Cortex of kidney (tissue), 1 donor: ENCODE measurements at places on chromosomes 1 and 21.

- DNase-seq = no peak
These were observed 152.5 kb downstream of the DISC1 start for GRCh38 chr1:231779081-231779480.

DNA sequence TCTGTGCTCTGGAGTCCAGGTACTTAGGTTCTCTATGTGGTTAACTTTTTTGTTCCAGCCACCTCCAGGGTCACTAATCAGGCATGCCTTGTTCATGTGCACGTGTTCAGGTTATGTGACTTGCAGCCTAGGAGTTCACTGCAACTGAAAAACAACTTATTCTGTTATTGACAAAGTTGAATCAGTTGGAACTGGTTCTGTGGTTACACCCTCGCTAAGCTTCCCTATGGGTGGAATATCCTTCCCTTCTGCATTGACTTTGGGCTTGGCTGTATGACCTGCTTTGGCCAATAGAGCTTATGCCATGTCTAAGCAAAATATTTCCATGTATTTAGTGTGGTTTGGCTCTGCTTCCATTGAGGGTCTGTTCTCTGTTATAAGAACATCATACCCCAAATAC lies 66.0 kb upstream of the DNAH14 start:
- no peak for DNase-seq

DNA sequence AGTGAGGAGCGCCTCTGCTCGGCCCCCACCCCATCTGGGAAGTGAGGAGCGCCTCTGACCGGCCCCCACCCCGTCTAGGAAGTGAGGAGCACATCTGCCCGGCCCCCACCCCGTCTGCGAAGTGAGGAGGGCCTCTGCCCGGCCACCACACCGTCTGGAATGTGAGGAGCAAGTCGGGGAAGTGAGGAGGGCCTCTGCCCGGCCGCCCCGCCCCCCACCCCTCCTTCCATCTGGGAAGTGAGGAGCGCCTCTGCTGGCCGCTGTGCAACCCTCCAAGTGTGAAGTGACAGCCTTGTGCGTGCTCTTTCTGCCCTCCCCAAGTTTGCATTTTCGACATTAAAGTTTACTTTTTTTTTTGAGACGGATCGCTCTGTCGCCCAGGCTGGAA lies 5.1 kb upstream of the ZZZ3 start:
- no peak for DNase-seq

DNA sequence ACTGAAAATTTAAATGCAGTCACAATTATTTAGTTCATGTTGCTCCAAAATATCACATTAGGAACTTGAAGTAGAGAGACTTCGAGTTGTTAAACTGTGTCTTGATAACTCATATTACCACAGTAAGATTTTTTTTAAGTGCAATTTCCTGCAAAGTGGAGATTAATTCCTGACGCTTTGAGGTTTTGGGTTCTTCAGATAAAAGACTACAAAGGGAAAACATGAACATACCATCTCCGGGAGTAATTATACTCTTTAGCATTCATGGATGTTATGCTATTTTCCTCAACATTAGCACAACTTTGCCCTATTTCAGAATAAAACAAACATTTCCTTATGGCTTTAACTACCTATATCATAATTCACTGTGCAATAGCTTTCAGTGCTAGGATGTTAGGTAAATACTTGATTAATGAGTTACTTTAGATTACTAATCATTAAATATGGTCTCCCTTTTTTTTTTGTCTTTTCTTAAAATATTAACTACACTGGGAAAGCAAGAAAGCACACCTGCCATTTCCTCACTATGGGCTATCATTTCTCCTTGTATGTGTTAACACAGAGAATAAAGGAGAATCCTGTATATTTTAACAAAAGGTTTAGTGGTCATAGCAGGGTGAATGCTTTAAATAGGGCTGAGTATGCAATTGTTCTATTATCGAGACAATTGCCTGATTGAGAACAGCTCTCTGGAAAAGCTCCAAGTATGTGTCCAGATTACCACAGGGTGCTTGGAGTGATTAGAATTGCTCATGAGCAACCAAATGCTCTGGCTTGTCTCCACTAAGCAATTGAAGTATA lies 252.5 kb upstream of the C1orf105 start:
- DNase-seq = no peak

- no peak for DNase-seq
These were observed 231.2 kb upstream of the LYPLAL1 start for GRCh38 chr1:218942431-218942830.

DNA sequence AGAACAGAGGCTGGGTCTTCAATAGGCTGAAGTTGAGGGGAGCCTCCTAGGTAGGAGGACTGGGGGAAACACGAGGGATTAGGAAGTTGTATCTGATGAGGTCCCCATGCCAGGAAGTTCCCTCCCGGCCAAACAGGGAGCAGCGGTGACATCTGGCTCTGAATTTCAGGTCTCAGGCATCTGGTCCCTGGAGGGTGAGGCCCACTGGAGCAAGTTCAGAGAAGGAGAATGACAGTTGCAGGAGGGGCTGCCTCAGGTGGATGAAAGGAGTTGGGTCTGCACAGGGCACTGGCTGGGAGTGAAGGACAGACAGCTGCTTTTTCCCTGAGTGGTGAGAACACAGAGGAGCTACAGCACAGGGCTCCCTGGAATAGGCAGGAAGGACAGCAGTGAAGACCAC lies 9.1 kb downstream of the TMEM9 start:
- DNase-seq = no peak

GRCh38 chr1:84619383-84620102 lies 45.3 kb upstream of the CTBS start:
- no peak for DNase-seq

- no peak for DNase-seq
These were observed 10.8 kb downstream of the AHDC1 start for GRCh38 chr1:27592931-27593677.

- no peak for DNase-seq
These were observed 1.2 kb upstream of the LUZP1 start for GRCh38 chr1:23169727-23170335.

DNA sequence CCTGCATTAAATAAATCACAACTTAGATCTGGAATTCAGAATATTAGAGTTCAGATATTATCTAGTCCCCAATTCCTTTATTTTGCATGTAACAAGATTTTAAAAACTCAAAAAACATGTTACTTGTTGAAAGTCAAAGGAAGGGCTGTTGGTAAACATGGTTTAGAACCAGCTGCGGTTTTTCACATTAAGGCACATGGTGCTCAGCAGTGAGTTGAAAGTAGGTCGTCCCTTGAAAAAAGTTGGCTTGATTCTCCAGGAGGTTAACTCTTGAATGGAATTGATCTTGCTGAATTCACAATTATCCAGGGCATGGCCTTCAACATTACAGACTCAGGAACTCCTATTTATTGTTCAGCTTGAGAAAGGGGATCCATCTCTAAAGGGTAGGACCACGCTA lies 277.1 kb upstream of the DUSP10 start:
- DNase-seq = no peak

- no peak for DNase-seq
These were observed 96.5 kb downstream of the GREM2 start for GRCh38 chr1:240515505-240515904.

DNA sequence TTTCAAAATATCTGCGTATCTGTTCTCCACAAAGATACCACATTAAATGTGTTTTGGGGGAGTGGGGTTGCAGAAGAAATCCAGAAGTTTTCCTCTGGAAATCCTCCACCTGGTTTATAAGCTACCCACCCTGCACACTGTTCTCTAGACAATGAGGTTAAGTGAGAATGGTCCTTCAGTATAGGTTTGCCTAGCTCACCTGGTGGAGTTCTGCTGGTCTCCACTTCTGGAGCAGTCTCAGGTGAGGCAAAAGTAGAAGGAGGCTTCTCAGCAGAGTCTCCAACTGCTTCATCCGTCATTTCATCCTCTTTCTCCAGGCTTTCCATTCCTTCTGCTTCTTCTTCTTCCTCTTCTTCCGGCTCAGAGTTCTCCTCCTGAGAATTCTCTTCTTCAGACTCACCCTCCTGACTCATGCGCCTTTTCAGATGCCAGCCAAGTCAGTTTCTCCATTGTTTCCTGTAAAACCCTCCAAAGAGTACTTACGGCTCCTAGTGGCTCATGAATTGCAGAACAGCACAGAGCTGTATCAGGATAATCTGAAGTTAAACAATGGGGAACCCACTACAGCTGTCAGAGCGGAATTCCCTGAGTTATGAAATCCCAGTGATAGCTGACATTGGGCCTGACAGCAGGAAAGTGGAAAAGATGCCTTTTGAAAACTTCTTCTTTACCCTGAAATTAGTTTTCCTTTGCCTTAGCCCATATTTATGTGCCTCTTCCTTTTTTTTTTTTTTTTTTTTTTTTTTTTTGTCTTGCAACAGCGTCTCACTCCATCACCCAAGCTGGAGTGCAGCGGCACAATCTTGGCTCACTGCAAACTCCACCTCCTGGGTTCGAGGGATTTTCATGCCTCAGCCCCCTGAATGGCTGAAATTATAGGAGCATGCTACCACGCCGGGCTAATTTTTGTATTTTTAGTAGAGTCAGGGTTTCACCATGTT lies 38.5 kb downstream of the MSTO1 start:
- no peak for DNase-seq

DNA sequence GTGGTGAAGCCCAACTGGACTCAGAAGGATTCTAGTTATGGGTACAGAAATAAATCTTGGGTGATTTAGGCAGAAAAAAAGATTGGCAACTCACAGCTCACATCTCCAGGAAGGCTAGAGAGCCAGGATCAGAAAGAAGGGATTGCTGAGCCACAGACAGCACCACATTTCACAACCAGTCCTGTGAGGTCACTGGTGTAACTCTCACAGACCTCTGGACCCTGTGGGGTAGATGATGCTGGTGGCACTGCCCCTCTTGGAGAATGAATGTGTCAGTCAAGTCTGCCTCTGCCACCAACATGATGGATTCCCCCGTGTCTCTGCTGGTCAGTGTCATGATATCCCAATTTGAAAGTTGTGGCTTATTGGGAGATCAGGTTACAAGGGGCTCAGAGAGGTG lies 70.9 kb upstream of the HMCN1 start:
- DNase-seq = no peak

DNA sequence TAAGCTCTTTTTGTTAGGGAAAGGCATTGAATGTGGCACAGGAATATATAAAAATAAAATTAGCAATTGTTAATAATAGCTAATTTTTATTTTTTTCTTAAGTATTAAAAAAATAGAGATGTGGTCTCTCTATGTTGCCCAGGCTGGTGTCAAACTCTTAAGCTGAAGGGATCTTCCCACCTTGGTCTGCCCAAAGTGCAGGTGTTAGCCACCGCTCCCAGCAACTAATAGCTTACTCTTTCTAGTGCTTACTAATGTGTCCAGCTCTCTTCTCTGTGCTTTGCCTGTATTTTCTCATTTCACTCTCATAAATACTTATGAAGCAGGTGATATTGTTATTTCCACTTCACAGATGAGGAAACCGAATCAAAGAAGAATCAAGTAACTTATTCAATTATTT lies 13.4 kb upstream of the IL24 start:
- no peak for DNase-seq

DNA sequence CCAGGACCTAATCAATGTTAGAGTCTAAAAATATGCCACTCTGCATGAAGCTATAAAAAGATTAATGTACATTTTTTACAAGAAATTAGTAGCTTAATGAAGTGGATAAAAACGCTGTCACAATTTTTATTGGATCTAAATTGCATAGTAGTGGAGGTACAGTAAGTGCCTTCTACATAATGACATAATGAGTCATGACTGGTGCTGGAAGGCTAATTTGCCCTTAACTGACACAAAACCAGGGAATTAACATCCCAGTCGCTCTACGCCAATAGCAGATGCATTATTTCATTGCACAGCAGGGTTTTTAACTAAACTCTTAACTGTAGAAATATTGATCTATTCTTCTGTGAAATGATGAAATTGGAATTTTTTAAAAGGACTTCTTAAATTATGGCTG lies 33.3 kb downstream of the RRAGC start:
- no peak for DNase-seq

GRCh38 chr1:19122668-19123067 lies 87.4 kb downstream of the UBR4 start:
- no peak for DNase-seq

DNA sequence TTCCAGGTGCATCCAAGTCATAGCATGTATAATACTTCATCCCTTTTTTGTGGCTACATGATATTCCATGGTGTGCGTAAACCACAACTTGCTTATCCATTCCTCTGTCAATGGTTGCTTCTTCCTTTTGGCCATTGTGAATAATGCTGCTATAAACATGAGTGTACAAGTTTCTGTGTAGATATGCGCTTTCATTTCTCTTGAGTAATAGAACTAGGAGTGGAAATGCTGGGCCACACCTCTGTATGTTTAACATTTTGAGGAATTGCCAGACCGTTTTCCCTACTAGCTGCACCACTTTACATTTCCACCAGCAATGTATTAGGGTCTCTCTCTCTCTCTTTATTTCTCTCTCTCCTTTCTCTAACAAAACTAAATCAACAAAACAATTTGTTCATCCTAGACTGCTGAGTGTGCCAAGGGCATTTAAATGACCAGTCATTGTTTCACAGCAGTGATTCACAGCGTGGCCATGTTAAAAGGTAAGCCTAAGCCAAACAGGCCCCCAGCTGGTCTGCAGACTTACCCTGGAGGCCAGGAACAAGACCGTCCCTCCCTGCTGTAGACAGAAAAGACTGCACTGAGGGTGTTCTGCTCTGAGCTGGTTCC lies 53.2 kb upstream of the LYST start:
- no peak for DNase-seq

GRCh38 chr1:88266051-88266450 lies 418.0 kb upstream of the PKN2 start:
- DNase-seq = no peak

DNA sequence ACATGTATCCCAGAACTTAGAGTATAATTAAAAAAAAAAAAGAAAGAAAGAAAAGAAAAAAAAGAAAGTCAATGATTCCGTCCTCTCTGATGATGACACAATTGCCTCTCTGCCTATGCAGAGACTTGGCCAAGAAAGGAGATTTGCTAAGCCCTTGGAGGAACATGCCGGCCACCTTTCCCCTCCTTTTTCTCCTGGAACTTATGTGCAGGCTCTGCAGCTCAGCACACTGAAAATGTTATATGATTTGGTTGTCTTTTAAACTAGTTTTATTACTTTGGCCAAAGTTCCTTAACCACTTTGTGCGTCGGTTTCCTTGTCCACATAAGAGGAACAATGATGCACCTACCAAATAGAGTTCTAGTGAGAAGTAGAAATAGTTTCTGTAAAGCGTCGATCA lies 111.4 kb upstream of the ZNF644 start:
- DNase-seq = no peak

GRCh38 chr1:106754957-106755356 lies 301.5 kb upstream of the PRMT6 start:
- no peak for DNase-seq

- no peak for DNase-seq
These were observed 9.0 kb upstream of the RPTN start for GRCh38 chr1:152167835-152168534.

DNA sequence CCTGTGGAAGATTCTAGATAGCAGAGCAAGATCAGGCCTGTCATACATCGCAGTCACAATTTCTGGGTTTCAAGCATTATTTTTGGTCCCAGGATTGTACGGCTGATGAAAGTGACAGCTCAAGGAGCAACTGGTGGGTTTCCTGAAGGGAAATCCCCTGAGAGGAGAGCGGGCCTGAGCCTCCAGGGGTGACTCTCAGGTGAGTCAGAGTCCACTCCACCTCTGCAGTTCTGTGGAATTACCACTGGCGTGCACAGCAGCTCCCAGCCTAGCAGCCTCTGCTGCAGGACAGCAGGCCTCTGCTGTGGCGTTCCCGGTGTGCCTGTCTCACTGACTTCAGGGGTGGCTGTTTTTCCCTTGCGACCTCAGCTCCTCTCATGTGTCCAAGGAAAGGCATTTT lies 24.4 kb downstream of the SLC66A1 start:
- no peak for DNase-seq
